ENCODE measurements at places on chromosomes 3 and 15.
A peak's percentile ranks its signal among the peaks of the same experiment; 100 is the strongest.

- no peak for DNase-seq
Measured at GRCh38 chr3:140695361-140696061, 17.6 kb downstream of the TRIM42 start.

GRCh38 chr15:36110659-36110993, 468.8 kb upstream of the CDIN1 start:
- DNase-seq = no peak

- no peak for DNase-seq
Measured at GRCh38 chr3:132284781-132285619, 32.2 kb upstream of the ACP3 start.

- peak; percentile 50 for DNase-seq
Measured at GRCh38 chr15:62841891-62842559, 200.5 kb upstream of the TPM1 start.

GRCh38 chr15:74696398-74696729, 540 bp upstream of the EDC3 start:
- DNase-seq = no peak

DNA sequence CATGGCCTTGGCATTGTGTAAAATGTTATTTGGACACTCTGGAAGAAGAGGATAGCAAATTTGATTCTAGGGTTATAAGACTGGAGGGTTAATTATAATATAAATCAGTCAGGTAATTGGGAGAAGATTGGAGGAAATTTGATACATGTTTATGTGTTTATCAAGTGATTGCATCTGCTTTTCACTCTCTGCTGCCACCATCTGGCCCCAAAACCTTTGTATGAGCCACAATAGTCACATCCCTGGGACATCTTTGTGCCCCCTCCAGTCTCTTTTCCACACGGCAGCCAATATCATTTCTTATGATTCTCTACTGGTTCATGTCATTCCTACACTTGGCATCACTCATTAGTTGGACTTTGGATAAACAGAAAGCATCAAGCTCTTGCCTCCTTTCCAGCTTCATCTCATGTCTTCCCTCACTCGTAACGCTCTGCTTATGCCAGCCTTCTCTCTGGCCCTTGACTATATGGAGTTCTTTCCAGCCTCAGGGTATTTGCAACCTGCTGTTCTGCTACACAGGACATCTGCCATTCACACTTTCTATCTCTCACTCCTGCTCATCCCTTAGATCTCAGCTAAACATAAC, 602.3 kb upstream of the SUCLG2 start:
- DNase-seq = no peak

DNA sequence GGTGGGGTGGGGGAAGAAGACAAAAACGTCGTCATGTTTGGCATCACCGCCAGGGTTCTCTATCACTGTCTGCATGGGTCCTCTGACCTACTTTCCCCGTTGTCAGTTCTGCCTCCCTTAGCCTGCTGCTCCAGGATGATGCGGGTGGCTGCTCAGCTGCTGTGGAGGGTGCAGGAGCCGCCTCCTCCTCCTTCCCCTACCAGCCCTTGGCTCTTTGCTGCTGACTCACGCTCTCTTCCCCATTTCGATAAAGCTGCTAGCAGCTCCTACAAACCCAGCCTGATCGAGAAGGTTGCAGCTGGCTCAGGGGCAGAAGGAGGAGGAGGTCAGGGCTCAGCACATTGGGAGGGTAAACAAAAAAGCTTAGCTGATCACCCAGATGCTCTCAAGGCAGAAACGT, 49.5 kb upstream of the SEC13 start:
- no peak for DNase-seq

- no peak for DNase-seq
Measured at GRCh38 chr3:3806856-3807255, 7.6 kb downstream of the LRRN1 start.

- DNase-seq = no peak
Measured at GRCh38 chr3:98012979-98013378, 22.1 kb downstream of the GABRR3 start.

- no peak for DNase-seq
Measured at GRCh38 chr3:41018855-41019254, 180.4 kb upstream of the CTNNB1 start.

DNA sequence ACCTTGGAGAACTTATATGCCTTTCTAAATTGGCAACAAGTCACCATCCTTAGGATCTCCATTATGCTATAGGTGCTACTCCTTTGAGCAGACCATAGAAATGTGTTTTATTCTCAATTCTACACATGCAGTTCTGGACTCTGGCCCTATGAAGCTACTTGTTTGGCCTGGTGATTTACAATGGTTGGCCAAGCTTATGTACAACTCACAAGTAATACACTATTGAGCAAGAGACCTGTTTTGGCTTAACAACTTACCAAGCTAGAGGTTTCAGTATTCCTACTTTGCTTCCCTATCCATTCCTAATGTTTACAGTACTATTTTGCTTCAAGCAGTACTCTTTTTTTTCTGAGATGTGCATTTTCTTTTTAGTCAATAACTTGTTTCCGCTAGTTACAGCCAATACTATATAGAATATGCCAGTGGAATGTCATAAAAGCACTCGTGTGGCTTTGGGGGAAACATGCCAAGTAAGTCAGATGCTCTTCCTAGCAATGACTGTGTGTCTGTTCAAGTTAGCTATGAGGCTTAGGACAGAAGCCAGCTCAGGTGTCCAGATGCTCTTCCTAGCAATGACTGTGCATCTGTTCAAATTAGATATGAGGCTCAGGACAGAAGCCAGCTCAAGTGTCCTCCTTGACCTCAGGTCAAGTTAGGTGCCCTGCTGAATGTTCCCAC, 174.9 kb upstream of the SEMA6D start:
- no peak for DNase-seq

DNA sequence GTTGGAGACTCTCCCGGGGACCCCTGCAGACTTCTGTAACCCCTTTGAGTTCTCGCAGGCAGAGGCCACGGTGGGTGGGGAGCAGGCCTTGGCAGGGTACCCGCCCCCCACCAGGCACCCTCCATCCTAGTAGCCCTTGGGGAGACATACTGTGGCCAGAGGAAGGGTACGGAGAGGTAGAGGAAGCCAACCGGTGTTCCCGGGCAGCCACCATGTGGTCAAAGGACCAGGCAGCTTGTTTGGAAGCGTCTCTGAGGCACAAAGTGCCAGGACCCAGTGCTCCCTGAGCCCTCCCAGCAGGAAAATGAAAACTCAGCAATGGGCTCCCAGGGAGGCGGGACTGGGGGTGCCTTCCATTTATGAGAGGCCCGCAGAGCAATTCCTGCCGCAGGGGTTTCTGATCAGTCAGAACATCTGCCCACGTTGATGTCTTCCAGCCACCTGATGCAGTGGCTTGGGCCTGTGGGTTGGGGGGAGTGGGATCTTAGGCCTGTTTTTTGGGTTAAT, 53.0 kb upstream of the CGNL1 start:
- no peak for DNase-seq

- DNase-seq = peak; percentile 83
Measured at GRCh38 chr3:11509173-11510000, 134.3 kb downstream of the VGLL4 start.

DNA sequence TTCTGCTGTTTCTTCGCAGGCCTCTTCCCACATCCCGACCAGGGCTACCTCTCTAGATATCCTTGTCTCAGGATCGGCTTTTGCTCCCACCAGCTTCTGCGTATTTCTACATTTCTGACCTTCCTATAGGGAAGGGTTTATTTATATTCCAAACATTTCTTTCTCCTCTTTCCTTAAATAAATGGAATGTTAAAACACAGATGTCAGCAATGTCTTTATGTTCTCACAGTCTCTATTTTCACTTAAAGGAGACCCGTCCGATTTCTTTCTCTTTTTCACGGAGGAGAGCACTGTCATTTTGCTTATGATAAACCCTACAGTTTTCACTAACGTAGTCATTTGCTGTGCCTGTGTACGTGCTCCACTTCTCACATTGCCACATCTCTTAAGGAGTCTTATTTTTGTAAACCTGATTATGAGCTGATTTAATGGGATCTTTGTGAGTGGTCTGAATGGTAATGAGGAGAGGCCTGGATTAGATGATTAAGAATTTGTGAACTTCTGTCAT, 630 bp downstream of the KIF15 start:
- DNase-seq = no peak

- DNase-seq = peak; percentile 76
Measured at GRCh38 chr3:137970914-137971831, 38.8 kb upstream of the CLDN18 start.

DNA sequence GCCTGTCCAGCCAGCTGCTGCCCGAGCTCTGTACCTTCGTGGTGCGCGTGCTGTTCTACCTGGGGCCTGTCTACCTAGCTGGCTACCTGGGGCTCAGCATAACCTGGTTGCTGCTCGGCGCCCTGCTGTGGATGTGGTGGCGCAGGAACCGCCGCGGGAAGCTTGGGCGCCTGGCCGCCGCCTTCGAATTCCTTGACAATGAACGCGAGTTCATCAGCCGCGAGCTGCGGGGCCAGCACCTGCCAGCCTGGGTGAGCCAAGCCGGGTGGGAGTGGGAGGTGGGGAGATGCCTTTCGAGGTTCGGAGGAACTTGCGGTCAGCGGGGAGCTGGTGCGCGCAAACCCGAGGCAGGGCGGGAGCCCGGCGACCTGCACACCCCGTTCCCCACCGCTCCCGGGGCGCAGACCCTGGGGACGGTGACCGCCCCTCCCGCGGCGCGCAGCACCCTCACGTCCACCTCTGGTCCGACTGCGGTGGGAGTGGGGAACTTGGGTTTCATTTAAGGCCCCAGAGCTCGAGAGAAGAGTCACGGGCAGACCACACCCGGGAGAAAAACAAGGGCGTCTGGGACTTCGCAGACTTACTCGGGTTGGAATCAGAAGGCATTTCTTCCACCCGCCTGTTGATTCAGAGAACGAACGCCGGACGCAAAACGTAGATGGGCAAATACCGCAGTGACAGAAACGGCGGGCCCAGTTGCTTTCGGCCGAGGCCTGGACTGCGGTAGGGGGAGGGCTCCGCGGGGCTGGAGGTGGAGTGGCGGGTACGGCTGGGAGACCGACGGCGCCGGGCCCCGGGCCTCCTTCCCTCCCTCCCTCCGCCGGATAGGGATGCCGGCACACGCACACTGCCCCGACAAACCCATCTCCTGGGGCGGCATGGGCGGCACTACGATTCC, 708 bp downstream of the ESYT3 start:
- DNase-seq = no peak

- DNase-seq = no peak
Measured at GRCh38 chr3:50961386-50961785, 286.7 kb downstream of the DOCK3 start.

- peak; percentile 30 for DNase-seq
Measured at GRCh38 chr3:186193534-186194450, 84.9 kb upstream of the ETV5 start.

GRCh38 chr3:38613426-38613825, 36.1 kb downstream of the SCN5A start:
- no peak for DNase-seq

GRCh38 chr3:45003859-45004258, 22.2 kb upstream of the CLEC3B start:
- DNase-seq = no peak

- no peak for DNase-seq
Measured at GRCh38 chr3:160568989-160569388, 3.6 kb upstream of the KPNA4 start.

- DNase-seq = no peak
Measured at GRCh38 chr15:51086409-51086808, 8.3 kb downstream of the TNFAIP8L3 start.

DNA sequence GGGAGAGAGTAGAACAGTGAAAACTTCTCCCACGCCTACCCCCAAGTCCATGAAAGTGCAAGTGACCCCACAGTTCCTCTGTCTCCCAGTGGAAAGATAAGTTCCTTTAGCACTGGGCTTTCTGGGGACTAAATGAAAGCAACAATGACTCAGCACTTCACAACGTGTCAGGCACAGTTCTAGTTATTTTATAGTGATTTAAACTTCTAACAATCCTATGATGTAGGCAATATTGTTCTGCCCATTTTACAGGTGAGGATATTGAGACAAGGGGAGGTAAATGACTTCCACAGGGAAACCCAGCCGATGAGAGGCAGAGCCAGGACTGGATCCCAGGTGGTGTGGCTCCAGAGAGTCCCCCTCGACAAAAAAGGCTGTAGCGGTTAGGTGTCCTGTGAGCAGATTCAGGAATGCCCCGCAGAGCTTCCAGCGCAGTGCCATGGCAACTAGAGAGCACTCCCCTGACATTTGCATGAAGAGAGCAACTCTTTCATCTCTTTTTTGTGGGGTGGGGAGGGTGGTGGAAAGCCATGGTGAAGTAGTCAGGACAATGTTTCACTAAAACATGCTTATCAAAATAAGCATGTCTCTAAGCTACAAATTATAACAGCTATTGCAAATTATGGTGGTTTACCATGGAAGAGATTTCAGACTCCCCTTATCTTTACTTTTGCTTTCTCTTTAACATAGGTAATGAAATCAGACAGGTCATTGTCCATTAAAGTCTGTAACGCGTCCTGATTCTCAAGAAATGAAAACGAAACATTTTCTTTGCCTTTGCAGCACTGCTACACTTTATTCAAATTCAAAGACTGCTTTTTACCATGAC, 62.1 kb downstream of the NR2F2 start:
- no peak for DNase-seq

Data from left cardiac atrium (tissue), 4 donors.